Hepatocyte (in vitro differentiated cells): ENCODE measurements at places on chromosomes 1 and 21.

GRCh38 chr1:192610112-192610889 lies 25.6 kb upstream of the RGS13 start:
- peak; percentile 24 for DNase-seq

DNA sequence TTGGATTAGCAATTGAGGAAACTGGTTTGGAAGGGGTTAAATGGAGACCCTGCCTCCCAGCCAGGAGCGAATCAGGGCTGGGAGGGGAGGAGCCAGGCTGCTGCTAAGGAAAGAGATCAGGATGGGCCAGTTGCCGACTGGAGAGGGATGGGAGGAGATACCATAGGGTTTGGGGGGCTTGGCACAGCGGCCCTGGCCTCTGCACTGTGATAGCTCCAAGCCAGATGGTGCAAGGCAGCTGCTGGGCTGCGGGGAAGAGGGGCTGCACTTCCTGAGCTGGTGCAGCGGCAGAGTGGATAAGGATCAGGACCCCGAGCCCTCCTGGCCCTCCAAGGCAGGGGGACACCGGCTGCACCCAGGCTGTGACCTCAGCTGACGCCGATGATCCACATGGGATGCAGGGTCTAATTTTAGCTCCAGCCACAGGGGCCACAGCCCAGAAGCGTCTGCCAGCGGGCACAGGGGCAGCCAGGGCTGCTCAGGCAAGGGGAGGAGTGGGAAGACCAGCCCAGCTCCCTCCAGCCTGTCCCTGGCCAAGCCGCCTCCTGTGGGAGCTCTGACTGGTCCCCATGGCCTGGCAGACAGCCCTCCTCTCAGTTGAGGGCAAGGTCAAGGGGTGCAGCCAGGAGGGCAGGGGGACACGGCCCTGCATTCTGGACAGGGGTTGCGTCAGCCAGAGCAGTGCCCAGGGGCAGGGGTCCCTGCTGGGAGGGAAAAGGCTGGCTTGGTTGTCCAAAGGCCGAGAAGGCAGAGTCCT lies at the start of gene EXTL1:
Gene EXTL1 (plus strand): TSS at position 129 of the 757 bp plus-strand sequence. CDS start 872 bp downstream, outside the sequence.
- no peak for DNase-seq

DNA sequence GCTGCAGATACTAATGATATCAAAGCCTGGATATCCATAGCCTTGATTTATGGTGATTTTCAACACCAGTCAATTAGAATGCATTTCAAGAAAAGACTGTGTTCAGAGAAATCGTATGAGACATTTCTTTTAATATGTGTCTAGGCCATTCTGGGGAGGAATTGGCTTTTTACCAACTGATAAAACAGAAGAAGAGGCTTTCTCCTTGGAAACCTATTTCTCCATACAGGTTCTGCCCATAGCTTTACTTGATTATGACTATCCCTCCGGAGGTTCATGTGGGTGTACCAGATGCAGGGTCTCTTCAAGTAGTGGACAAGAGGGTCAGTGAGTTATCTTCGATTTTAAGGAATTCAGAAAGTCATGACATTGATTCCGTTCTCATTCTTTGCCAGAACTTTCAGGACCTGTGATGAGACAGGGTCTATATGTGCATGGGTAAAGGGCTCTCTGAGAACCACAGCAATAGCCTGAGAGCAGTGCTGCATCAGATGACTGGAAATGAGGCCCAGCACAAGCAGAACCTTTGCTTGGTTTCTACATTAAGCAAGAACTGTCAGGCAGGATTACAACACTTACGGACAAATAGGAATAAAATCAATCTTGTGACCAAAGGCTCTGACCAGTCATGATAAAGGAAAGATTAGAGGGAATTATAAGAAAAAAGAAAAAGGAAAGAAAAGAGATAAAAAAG lies 263.7 kb upstream of the SGIP1 start:
- peak; percentile 21 for DNase-seq

GRCh38 chr1:200454425-200454824 lies 44.6 kb upstream of the ZNF281 start:
- no peak for DNase-seq

GRCh38 chr1:221810406-221810805 lies 68.5 kb upstream of the DUSP10 start:
- no peak for DNase-seq

- DNase-seq = peak; percentile 46
These were observed 215.4 kb downstream of the OLFM3 start for GRCh38 chr1:101781201-101781831.

- no peak for DNase-seq
These were observed 3.9 kb downstream of the COL18A1 start for GRCh38 chr21:45408801-45409261.

DNA sequence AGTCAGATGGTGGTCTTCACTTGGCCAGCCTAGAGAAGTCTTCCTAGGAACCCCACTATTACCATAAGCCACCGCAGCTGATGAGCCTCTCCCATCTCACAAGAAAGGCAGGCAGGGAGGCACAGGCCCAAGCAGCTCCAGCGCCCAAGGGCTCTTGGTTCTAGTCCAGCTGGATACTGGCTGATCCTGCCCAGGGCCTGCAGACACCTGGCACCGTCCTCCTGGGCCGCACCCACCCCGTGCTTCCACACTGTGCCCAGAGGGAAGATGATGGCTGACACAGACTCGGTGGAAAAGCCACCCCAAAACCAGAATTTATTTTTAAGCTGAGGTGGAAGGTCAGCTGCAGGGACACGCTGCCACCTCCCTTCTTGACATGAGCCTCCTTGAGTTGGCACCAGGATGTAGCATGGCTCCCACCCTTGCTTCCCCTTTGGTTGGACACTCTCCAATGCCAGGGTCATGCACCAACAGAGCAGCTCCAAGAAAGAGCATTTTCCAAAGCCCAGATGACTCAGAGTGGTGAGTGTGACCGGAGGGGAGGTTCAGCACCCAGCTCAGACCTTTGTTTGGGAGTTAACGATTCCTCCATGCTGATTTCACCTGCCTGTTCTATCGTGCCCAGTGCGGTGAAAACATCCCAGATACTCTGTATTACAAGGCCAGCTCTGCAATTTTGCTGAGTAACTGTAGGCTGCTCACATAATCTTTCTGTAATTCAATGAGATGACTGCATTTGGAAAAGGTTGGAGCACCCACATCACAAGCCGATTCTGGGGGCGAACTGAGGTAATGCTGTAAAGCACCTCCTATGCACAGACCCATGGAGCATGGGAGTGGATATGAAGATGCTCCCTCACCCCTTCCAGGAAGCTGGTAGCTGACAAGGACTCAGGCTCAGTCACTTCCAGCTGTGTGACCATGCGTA lies 63.1 kb upstream of the SLC2A1 start:
- DNase-seq = no peak

GRCh38 chr1:206706806-206707366 lies 22.2 kb downstream of the MAPKAPK2 start:
- no peak for DNase-seq

- no peak for DNase-seq
These were observed 695 bp upstream of the ALG14 start for GRCh38 chr1:95073446-95073845.

- peak; percentile 57 for DNase-seq
These were observed 5.1 kb downstream of the TNFRSF8 start for GRCh38 chr1:12067900-12068821.

- DNase-seq = peak; percentile 50
These were observed 708 bp downstream of the PRDM2 start for GRCh38 chr1:13700521-13701270.

DNA sequence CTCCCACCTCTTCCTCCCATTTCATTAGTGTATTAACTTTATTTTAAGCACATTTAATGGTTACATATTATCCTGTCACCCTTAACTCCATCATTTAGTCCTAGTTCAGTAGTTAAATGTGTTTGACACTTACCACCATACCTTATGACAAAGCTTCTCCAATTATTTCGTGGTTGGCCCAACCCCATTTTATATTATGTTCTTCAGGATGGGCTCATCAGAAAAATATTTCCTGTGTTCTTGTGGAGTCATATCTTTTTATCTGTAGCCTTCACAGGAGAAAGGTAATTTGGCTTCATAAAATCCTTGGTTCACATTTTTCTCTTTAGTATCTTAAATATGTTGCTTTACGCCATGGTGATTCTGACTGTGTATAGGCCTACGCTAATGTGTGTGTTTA lies 142.3 kb upstream of the COL6A1 start:
- no peak for DNase-seq

DNA sequence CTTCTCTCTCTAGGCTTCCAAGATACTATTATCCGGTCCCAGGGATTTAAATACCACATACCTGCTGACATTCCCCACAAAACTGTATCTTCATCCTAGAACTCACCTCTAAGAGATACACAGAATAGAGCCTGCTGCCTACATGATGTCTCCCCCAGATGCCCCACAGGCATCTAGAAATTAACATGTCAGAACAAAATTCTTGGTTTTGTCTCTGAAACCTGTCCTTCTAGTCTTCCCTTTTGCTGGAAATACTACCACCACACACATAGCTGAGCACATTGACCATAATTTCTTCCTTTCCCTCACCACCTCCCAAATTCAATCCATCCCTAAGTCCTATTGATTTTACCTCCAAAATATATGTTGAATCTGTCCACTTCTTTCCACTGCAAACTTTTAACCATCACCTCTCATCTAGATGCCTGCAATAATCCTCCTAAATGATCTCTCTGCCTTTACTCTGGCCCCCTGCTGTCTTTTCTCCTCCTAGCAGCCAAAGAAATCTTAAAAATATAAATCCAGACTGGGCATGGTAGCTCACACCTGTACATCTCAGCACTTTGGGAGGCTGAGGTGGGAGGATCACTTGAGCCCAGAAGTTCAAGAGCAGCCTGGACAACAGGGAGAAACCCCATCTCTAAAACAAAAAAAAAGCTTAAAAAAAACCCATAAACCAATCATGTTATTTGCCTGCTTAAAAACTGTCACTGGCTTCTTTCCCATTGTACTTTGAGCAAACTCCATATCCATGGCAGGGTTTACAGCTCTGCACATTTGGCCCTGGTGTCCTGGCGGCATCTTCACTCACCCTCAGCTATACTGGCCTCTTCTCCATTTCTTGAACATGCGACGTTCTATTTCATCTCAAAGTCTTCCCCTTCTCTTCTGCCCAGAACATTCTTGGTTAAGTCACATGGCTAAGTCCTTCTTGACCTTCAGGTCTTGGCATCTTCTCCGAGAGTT lies 6.2 kb upstream of the FAM76A start:
- no peak for DNase-seq

DNA sequence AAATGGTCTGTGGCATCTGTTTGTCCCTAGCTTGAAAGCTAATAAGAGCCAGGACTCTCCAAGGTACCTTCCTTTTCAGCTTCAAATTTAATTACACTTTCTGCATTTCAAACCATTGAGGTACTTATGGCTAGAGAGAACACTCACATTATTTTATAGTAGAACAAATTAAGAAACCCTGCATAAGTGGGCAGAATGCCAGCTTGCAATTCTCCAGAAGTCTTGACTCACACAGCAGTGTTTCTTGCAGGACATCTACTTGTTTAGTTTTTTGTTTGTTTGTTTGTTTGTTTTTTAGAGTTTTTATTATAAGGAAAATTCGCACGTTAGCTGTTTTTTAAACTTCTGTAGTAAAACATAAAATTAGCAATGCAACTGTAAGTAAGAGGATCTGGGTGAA lies 397.2 kb downstream of the NEGR1 start:
- DNase-seq = no peak

DNA sequence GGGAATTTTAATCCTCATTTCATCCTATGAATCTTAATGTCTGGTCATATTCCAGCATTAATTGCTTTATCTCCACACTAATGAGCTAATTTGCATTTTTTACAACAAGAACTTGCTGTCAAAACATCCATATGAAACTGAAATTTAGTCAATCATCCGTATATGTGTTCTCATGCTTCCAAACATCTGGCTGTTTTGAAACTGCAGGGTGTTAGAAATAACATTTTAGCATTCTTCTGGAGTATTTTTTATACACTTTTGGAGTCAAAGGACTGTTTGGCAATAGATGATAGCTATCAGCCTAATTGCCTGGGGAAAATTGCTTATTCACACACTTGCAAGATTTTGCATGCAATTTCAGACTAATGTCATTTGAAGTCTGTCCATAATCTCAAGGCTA lies 1639.3 kb downstream of the KCNT2 start:
- DNase-seq = no peak

DNA sequence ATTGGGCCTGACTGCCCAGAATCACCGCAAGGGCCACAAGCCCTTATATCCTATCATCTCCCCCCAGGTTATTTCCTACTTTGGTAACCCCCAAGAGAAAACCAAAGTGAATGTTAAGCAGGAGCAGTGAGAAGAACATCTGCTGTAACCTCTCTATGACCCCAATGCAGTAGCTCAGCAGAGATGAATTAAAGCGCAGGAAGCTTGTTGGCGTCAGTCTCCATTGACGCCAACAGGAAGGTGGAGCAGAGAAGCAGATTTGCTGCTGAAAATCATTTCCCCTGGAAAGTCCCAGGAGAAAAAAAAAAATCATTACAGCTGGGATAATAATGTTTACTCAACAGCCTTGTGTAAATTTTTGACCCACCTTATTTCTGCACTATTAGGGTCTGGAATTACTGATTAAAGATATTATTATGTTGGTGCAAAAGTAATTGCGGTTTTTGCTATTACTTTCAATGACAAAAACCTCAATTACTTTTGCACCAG lies 33.2 kb upstream of the FAM163A start:
- no peak for DNase-seq

GRCh38 chr1:84387480-84388163 lies 10.7 kb upstream of the DNASE2B start:
- no peak for DNase-seq

DNA sequence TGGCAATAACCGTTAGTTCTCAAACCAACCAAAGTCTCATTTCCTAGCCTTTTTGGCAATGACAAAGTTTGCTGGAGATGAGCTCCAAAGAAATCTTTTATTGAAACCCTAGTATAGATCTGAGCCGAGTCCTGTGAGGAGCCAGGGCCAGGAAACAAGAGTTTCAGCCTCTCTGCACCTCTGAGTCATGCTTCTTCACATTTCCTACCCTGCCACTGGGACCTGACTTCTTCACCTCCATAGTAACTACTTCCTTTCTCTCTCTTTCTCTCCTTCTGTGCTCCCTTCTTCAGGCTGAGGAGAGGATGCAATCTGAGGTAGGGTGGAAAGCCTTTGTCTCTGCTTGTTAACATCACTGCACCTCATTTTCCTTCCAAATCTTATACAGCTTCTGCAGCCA lies 38.7 kb upstream of the IPO9 start:
- DNase-seq = no peak

DNA sequence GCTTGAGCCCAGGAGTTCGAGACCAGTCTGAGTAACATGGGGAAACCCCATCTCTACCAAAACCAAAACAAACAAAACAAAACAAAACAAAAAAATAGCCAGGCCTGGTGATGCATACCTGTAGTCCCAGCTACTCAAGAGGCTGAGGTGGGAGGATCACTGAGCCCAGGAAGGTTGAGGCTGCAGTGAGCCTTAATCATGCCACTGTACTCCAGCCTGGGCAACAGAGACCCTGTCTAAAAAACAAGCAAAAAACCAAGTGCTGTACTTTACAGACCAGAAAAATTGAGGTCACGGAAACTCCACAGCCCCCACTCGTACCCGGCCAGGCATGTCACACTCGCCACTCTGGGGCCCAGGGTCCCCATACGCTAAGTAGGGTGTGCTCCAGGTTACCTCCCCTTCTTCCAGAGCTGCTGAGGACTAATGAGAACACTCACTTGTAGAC lies 22.9 kb downstream of the ATP2B4 start:
- DNase-seq = no peak

- DNase-seq = no peak
These were observed 2.5 kb downstream of the S100A9 start for GRCh38 chr1:153360190-153360589.
